Activated CD4-positive, CD25-positive, alpha-beta regulatory T cell (primary cell): ENCODE measurements at places on chromosomes 4 and X.
A peak's percentile ranks its signal among the peaks of the same experiment; 100 is the strongest.

- no peak for DNase-seq
Measured at GRCh38 chr4:122928930-122929329, 6.5 kb upstream of the NUDT6 start.

GRCh38 chr4:7213807-7214206 is 21.5 kb downstream of the SORCS2 start:
- no peak for DNase-seq

GRCh38 chr4:41257257-41257901 is 651 bp downstream of the UCHL1 start:
- no peak for DNase-seq

GRCh38 chr4:174490451-174490961 is 31.8 kb downstream of the HPGD start:
- no peak for DNase-seq

- DNase-seq, result no peak
Measured at GRCh38 chr4:104881136-104881886, 265.4 kb upstream of the TET2 start.

DNA sequence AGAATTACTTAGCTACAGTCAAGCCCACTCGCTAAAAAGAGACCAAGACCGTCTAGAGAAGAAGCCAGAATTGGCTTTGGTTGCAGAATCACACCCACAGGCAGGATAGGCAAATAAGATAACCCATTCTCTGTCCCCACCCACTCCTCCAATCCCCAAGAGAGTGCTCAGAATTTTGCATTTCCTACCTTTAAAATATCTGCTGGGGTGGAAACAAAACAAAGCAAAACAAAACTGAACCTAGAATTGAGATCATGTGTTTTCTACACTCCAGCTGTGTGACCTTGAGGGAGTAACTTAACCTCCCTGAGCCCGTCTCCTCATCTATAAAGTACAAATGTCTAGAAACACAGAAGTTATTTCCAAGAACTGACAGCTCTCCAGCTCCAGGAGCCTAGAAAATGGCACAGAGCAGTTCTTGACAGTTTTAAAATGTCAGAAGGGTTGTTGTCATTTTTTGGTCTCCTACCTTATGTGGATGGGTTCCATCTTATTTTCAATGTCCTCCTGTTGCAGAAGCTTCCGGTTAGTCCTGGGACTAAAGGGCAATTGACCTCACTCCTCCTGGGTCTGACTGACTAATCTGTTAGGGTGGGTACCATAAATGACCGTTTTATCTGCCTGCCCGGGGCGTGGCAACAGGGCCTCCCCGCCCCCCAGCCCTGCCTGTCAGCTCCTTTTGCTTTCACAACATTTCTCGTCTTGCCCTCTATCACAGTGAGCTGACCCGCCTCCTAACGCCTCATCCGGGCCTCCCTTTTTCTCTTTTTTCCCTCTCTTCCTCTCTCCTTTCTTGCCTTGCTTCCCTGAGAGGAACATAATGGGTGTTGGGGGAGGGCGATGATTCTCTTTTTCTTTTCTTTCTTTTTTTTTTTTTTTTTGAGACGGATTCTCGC is 114.0 kb downstream of the RBM47 start:
- no peak for DNase-seq

DNA sequence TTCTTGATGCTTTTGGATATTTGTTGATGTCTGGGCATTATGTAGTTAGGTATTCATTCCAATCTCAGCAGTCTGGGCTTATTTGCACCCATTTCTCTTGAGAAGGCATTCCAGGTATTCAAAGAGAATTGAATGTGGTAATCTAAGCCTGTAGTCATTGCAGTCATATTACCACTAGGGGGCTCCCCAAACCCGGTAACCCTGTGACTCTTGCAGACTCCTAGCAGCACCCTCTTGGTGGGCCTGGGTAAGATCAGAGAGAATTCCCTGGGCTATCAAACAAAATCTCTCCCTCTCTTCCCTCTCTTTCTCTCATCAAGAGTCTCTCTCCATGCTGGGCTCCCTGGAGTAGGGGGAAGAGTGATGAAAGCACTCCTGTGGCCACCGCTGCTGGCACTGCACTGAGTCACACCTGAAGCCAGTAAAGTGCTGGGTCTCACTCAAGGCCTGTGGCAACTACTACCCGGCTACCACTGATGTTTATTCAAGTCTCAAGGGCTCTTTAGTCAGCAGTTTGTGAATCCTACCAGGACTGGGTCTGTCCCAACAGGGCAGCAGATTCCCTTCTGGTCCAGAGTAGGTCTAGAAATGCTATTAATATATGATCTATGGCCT is 187.7 kb upstream of the NUDT10 start:
- DNase-seq, result no peak

- DNase-seq, result no peak
Measured at GRCh38 chrX:106791495-106791894, 11.0 kb upstream of the TBC1D8B start.

DNA sequence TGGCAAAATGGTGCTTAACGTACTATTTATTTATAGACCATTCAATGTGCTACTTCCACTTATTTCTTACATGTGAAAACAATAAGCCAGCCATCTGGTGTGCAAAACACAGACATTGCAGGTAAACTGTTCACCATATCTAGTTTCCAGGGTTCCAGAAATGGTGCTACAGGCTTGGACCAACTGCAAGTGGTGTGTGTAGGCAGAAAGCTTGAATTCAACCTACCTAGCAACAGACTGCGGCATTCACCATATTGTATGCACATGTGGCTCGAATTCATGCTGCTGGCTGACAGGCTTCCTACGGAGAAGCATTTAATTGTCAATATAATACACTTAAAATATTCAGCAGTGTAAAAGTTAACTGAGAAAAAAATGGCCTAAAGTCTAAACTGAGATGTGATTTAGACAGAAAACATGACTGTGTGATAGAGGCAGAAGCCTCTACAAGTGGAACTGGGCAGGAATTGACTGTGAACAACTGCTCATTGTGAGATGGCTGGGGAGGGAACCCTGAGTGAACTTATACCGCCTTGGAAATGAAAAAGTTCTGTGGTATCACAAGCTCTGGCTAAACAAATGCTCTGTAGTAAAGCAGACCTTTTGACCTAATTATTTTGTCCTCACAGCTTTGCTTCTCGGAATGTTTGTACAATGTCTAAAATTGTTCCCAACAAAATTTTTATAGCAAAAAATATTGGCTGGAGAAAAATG is 434.7 kb downstream of the GRIA2 start:
- no peak for DNase-seq

GRCh38 chr4:147060151-147060931 is 114.7 kb upstream of the TTC29 start:
- DNase-seq, result no peak

DNA sequence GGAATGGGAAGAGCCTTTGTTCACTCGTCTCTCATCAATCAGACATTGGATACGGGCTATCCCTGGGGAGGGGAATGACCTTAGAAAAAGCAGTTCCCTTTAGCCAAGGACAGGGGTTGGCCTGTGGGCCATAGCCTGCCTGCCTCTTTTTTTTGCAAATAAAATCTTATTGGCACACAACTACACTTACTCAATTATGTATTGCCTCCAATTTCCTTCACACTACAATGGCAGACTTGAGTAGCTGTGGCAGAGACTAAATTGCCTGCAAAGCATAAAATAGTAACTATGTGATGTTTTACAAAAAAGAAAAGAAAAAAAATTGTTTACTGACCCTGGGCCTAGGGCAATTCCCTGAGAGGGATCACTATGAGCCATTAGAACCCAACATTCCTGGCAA is 23.4 kb downstream of the PPP1R2C start:
- DNase-seq, result no peak

DNA sequence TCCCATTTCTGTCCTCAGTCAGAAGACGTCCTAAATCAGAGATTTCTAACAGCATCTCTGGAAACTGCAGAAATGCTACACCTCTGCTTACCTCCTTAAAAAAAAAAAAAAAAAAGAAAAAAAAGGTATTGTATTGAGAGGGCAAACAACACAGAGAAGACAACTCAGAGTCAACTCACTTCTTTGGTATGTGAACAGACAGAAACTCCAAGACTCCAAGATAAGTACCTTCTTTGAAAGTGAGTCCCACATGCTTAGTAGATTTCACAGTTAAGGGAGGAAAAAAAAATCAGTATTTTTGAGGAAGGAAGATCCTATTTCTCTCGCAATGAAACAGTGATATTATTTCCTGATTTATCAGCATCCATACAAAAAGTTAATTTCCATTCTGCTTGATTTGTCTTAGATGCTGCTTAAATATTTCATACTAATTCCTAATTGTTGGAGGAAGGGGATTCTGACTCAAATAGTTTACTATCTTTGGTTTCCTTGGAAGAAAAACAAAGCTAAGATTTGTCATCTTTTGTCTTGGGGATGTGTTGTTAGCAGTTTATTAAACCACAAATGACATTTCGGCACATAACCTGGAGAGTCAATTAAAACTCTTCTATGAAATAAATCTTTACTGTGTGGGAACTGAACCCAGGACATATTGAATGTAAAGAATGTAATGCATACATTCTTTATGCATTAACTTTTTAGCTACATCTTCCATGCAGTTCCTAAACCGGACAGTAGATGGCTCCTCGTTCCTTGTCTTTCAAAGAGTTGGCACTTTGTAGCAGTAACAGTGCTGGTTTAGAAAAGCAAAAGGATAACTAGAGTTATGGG is 4.7 kb downstream of the RASGEF1B start:
- peak; percentile 43 for DNase-seq

- no peak for DNase-seq
Measured at GRCh38 chrX:150736475-150736874, 43.3 kb downstream of the MTMR1 start.

DNA sequence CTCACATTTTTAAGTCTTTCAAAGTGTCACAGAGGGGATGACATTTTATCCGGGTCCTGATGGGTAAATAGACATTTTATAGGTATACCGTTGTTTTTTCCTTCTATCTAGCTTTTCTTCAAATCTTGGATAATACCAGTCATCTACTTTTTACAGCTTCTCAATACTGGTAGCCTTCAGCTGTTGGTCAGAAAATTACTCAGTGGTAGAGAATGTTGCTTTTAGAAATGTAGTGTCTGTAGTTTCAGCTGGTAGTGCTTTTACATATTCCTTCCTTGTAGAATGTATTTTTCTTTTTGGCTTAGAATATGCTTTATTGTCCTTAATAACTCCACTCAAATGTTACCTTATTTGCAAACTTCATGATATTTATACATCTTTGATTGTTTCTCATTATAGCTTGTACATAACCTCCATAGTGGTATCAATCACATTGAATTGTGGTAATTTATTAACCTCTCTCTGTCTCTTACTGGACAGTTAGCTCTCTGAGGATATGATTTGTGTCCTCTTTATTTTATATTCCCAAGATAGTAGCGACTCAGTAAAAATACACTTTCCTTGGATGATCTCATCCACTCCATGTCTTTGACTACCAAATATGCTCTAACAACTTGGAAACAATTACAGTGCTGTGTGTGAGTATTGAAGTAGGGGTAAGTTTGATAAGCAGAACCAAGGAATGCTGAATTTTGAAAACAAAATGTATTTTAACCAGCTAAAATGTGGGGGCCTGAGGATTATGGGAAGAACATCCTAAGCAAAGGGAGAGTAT is 53.8 kb downstream of the RAP1GDS1 start:
- DNase-seq, result no peak

- no peak for DNase-seq
Measured at GRCh38 chr4:140254651-140255299, 100.8 kb upstream of the MAML3 start.

DNA sequence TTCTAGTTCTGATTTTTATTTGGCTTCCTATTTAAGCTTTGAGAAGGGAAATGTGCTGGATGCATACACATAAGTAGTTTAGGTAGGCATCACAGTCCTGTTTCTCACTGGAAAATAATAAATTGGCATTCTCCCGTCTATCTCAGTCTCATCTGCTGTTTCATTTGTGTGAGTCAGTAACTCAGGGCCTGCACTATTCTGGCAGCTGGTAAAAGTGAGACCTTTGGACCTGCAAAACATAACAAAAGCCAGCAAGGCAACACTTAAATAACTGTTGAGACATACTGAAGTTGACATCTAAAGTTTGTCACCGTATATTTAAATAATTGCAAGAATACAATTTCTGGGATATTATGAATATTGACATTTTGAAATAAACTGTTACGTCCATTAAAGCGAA is 8.6 kb upstream of the UBQLN2 start:
- DNase-seq, result no peak

- no peak for DNase-seq
Measured at GRCh38 chr4:152106781-152107321, 346.0 kb upstream of the GATB start.

- DNase-seq, result no peak
Measured at GRCh38 chr4:89419111-89419695, 111.6 kb upstream of the GPRIN3 start.

DNA sequence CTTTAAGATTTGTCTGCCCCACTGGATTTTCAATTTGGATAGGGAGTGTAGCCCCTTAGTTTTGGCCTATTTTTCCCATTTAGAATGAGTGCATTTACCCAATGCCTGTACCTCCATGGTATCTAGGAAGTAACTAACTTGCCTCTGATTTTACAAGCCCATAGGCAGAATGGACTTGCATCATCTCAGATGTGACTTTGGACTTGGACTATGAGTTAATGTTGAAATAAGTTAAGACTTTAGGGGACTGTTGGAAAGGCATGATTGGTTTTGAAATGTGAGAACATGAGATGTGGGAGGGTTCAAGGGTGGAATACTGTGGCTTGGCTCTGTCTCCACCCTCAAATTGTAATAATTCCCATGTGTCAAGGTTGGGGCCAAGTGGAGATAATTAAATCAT is 2480.2 kb downstream of the PCDH7 start:
- no peak for DNase-seq

- peak; percentile 2 for DNase-seq
Measured at GRCh38 chrX:9340598-9341290, 124.1 kb upstream of the TBL1X start.

DNA sequence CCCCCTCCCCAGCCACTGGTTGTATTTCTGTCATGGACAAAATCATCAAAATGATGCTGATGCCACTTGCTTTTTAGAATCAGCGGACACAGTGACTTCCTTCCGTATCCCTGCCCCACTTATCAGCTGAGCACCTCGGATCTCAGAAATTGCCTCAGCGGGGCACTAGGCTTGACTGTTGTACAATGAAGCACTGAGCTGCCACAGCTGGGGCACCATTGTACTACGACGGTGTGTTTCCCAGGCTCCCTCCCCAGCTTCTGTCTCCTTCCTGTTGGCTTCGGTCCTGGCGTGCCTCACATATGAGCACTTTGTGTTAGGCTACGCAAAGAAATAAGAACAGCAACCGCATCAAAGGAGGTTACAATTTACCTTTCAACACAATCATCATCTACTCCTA is 82.4 kb downstream of the F11 start:
- no peak for DNase-seq

GRCh38 chr4:53674903-53675302 is 83.6 kb upstream of the LNX1 start:
- no peak for DNase-seq

GRCh38 chr4:153973942-153974341 is 185.1 kb upstream of the SFRP2 start:
- no peak for DNase-seq

GRCh38 chr4:102429553-102429952 is 71.6 kb upstream of the NFKB1 start:
- DNase-seq, result no peak

- no peak for DNase-seq
Measured at GRCh38 chr4:100895556-100896197, 377.9 kb upstream of the EMCN start.
